Suprapubic skin (tissue), 4 donors: ENCODE measurements at places on chromosomes 5 and 9. TPM values are rescaled to one million over a fixed set of nuclear protein-coding genes. Genes with fewer than 3 reads are reported as not detected.

- no peak for DNase-seq
These were observed 655.2 kb upstream of the RIOK2 start for GRCh38 chr5:97838214-97838613.

KIF12 gene
- total RNA-seq: 1.4 TPM

OLFML2A gene
- 14.6 TPM for total RNA-seq

DNA sequence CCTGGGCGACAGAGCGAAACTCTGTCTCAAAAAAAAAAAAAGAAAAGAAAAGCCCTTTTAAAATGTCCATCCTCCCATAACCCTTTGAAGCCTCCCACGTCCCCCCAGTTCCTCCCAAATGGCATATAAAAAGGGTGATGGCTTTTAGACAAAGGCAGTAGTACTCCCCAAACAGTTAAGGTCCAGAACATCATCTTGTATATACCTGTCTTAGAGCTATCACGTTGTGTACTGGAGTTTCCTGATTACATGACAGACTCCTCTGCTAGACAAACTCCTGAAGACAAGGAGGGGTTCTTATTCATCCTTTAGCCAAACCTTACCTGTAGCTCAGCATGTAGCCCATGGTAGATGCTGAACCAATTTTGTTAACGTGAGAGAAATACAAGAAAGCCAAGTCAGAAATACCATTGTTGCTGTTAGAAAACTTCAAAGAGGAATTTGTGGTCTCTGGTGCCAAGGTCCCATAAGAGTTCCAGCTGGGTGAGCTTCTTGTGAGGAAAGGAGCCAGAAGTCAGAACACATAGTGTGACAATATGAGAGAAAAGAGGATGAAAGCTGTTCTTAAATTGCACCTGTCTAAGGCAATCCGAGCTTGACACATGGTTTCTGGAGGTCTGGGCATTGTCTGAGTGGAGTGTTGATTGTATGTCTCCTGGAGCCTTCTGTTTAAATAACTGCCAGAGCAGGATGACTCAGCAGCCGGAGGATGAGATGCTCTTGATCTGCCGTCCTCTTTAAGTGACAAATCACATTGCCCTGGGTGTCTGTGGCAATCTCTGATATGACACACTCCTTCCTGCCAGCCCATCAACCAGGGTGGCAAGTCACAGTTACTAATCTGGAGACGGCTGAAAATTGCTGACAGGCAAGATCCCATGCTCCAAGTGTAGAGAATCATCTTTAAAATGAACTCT is 69.1 kb downstream of the ARRDC3 start:
- peak; percentile 87 for DNase-seq

GRCh38 chr9:71249729-71250317 is 128.4 kb upstream of the TRPM3 start:
- no peak for DNase-seq

- no peak for DNase-seq
These were observed 7.1 kb downstream of the SPARC start for GRCh38 chr5:151679421-151680155.
